ENCODE measurements at places on chromosomes 4 and X.

GRCh38 chr4:82057990-82058544 lies 315.7 kb downstream of the HNRNPD start:
- no peak for DNase-seq

- peak; percentile 70 for DNase-seq
These were observed at the start of gene GAB3 for GRCh38 chrX:154750301-154751202. TSS of gene GAB3 (minus strand) at chrX:154751077. CDS start at chrX:154751025, 52 bp downstream.

DNA sequence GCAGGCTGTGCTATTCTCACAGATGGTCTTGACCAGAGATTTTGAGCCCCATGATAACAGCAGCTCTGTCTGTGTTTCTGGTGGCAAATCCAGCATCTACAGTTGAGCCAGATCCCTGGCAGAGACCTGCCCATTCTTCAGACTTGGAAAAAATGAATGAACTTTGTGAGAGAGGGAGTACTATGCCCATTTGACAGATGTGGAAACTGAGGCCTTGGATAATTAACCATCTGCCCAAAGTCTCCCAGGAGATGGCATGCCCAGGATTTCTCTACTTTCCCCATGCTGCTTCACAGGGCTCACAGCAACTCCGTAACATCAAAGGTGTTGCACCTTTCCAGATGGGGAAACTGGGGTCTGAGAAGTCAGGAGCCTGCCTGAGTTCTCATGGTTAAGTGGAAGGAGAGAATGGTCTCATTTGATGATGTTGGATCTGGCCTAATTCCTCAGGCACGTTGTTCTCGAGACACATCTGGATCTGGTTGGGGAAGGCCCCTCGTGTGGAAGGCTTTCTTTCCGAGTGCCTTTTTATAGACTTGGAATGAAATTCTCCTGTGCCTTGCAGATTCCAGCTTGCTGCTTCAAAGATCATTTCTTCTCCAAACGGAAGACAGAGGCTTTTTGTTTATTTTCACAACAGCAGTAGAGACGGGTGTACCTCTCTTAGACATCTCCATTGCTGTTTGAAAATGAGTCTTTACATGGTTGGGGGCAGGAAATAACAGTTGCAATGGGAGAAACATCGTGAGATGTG lies 73.3 kb upstream of the STX18 start:
- no peak for DNase-seq

- DNase-seq, result no peak
These were observed 69.8 kb downstream of the RPS3A start for GRCh38 chr4:151169223-151169622.

DNA sequence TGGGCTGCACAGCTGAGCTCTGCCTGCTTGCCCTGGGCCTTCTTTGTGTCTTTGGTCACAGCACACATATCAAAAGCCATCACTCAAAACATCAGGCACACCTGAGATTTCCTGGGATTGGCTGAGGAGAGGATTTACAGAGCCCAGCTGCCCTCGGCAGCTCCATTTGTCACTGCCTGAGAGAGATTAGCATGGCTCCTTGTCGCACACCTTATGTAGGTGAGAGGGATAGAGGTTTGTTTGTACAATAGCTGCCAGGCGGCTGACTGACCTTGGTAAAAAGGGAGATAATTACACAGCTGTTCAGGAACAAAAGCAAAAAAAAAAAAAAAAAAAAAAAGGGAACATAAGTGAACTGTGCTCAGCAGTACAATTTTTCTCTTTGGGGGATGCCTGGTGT lies 63.2 kb downstream of the MGST2 start:
- DNase-seq, result peak; percentile 95

- DNase-seq, result peak; percentile 82
These were observed 262.5 kb upstream of the PCDH18 start for GRCh38 chr4:137794764-137795254.

DNA sequence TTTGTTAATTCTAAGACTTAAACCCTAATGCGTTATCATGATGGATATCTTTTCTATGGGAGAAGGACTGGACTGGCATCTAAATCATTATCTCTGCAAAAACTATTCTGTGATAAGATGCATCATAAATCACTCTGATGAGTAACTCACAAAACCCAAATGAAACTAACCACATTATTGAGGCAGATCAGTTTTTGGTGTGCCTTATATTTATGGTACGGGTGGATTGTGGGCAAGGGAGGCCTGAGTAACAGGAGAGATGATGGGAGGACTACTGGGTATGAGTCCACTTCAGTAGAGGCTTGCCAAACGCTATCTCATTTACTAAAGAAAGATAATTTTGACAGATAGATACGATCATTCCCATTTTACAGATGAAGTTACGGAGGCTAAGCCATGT lies 66.4 kb upstream of the GUCY1A1 start:
- DNase-seq, result no peak

DNA sequence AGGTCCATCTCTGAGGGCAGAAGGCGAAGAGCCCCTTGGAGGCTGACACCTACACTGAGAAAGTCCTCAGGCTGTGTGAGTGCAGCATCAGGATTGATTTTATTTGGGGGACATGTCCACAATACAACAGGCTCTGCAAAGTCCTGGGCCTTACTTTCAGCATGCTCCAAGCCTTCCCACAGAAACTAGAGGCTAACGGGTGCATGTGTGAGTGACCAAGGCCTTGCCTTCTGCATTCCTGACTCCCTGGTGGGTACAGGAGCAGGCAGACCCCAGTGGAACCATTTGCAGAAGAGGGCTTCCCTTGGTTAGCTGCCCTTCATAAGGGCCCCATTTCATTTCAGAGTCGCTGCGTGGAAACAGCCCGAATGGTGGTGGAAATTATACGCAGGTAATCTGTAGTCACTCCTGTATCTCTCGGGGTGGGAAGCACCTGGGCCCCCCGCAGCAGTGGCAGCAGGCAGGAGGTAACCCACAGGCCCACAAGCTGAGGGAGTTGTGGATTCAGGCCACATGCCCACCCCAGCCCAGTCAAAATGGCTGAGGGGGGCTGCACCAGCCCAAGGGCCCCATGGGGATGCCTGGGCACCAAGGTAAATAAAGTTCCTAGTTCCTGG lies 37.7 kb downstream of the NSG1 start:
- DNase-seq, result no peak

- DNase-seq, result no peak
These were observed 10.6 kb upstream of the PGRMC2 start for GRCh38 chr4:128298146-128298758.

DNA sequence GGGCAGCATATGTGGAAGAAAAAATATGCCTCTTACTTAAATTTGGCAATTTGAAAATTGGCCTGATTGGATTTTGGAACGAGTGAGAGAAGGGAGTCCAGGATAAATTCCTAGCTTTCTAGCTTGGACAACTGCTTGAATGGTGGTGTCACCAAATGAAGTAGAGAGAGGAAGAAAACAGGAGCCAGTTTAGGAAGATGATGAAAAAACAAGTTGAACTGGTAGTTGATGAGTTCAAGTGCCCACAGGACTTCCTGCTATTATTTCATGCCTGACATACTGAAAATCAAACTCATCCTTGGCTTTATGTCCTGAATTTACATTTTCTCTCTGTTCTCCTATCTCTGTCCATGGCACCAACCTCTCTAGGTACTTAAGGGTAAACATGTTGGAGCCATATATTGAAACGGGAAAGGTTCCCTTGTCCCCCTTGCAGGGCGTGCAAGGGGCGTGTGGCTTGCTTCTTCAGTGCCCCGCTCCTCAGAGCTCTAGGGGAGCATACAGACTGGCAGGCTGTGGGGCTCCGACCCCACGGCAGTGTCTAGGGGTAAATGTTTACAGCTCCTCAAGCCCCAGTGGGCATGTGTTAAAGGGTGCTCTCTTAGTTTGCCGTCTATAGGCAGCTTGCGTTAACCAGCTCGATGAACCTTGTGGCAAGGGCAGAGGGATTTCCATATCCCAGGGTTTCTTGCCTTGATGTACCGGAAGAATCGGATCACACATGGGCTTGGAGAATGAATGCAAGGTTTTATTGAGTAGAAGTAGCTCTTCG lies 250.7 kb upstream of the PGRMC2 start:
- DNase-seq, result peak; percentile 14
